ENCODE measurements at places on chromosomes 11 and 22. TPM values are rescaled to one million over a fixed set of nuclear protein-coding genes. Genes with fewer than 3 reads are reported as not detected.

DNA sequence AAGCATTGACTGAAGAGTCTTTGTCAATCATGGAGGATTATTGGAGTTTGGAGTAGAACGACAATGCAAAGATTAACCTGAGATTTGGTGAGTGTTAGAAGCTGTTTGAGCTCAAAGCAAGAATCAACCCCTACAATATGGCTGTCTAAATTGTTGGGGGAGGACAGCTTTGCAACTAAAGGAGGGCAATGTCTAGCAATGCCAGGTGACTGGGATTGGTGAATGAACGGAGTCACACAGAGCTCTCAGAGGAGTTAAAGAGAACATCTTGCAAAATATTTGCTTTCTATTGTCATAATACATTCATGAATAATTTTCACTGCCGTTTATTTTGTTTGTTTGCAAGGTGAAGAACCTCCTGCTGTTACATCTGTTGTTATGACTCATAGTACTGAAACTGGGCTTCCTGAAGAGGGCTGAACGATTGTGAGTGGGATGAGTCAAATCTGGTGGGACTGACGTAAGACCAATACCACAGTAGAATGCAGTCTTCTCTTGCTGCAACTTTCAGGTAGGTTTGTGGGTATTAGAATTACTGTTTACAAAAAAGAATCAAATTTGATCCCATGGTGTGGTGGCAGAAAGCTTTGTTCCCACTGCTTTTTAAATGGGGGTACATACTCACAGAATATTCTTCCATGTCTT, 281.9 kb downstream of the CADM1 start:
- peak; percentile 24 for DNase-seq

GRCh38 chr11:9653871-9654270, 10.0 kb upstream of the SWAP70 start:
- DNase-seq = no peak

GRCh38 chr11:10522921-10523320, 18.1 kb downstream of the RNF141 start:
- DNase-seq = no peak

- no peak for DNase-seq
Measured at GRCh38 chr11:11842421-11843008, 743 bp downstream of the USP47 start.

DNA sequence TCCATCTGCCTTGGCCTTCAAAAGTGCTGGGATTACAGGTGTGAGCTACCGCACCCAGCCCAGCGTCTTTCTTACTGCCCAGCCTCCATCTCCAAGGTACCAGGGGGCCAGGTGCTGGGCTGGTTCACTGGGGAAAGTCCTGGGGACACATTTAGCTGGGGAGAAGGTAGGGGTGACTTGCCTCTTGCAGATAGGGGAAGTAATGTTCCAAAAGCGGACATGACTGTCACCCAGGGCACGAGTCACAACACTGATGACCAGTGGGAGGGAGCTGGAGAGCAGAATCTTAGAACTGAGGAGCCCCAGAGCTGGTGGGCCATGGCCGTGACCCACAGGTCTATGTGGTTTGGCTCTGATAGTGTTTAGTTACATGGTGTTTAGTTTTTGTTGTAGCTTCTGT, 2.4 kb upstream of the SLC15A3 start:
- no peak for DNase-seq

GRCh38 chr11:104704888-104705287, 193.4 kb downstream of the CASP12 start:
- peak; percentile 3 for DNase-seq

DNA sequence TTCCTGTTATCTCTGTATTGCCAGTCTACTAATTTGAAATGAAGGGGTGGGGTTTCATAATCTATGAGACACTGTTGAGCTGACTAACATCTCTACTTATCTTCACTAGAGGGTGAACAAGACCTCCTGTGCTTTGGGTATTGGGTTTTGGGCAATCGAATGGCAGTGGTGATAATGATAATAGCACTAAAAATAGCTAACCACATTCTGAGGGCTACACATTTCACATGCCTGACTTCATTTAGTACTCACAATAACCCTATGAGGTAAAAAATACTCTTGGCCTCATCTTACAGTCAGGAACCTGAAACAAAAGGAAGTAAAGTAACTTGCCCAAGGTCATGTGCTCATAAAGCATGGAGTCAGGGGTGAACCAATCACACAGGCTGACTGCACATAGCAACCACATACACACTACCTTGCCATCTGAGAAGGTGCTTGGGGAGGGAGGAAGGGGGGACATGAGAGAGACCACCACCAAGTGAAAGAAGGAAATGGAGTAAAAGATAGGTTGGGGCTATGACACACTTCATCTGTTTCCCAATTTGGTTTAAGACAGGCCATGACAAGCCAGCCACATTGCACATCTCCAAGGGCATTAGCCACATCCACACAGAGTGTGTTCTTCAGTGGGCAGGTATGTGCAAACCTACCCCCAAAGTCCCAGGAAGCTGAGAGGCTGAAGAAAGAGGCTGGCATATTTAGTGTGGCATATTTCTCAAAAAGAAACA, 387.6 kb upstream of the DDI1 start:
- no peak for DNase-seq

DNA sequence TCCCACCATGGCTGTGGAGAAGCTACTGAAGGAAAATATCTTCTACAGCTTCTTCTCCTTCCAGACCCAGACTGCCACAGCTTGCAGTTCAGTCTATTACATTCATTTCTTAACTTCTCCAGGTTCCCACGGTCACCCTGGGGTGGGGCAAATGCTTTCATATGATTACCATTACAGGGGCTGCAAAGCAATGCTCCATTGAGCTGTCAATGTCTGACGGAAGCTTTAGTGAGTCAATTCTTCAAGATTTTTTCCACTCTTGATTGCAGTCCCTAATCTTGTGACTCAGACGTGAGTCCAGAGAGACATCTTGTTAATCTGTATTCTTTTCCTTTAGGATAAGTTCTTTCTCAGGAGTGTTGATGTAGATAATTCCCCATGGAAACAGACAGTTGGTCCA, 233.4 kb upstream of the DDI1 start:
- no peak for DNase-seq

DNA sequence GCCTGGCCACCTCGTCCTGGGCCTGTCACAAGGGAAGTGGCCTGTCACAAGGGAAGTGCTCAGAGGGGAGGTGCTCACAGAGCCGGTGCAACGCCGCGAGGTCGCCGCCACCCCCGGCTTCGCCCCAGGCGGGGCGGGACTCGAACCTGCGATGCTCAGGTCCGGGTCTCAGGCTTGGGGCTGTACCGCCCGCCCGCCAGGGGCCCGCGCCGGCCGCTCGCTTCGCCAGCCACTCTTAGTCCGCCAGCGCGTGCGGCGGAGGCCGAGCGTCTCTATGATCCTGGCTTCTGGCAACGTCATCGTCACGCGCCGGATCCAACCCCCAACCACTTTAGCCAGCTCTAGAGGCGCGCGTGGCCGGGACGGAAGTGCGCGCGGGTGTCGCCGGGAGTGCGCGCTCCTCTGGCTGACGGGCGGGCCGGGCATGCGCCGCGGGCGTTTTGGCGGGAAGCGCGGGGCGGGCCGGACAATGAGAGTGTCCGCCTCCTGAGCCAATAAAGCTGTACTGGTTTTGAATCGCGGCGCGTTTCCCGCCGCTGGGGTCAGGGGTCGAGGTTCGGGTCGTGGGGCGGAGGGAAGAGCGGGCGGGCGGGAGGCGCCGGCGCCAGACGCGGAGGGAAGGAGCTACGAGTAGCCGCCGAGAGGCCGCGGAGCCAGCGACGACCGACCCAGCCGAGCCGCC, at the start of gene TRMT2A:
TRMT2A (minus strand) TSS at position 276 of the 682 bp plus-strand sequence. CDS start 320 bp downstream, outside the sequence.
- peak; percentile 97 for DNase-seq

DNA sequence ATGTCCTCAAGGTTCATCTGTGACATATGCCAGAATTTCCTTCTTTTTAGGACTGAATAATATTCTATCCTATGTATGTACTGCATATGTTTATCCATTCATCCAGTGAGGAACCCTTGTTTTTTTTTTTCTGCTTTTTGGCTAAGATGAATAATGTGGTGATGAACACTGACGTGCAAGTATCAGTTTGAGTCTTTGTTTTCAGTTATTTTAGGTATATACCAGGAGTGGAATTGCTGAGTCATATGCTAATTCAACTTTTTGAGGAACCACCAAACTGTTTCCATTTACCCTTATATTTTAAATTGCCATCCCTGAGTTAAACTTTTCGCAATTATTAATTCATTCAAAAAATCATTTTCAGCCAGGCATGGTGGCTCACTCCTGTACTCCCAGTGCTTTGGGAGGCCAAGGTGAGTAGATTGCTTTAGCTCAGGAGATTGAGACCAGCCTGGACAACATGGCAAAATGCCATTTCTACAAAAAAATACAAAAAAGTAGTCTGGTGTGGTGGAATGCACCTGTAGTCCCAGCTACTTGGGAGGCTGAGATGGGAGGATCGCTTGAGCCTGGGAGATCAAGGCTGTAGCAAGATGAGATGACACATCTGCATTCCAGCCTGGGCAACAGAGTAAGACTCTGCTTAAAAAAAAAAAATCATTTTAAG, 64.2 kb downstream of the MICAL2 start:
- no peak for DNase-seq

DNA sequence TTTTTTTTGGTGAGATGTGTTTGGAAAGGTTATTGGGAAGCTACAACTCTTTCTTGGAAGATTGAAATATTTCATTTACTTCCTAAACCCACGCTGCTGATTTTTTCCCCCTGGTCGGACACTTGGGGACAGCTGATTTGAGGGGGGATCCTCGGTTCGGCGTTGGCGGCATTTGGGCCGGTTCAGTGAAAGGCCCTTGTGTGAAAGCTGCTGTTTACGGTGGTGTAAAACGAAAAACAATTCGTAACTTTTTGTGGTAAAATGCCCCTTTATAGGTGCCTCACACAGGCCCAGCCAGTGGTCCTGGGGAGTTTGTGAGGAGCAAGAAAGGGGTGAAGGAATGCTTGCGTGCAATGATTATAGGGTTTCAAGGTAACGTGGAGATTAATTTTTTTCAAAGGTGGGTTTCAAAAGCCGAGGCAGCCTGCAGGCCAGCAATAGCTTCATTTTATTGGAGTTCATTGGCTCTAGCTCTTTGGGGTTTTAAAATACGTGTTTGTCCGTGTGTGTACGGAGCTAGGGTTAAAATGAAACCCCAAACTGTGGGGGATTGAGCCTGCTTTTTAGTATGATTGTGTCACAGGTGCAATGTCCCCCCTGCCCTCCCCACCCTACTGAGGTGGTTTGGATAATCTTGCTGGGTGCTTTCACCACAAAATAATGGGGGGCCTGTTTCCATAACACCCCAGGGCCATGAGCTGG, 77.2 kb upstream of the PPARA start:
- no peak for DNase-seq

DNA sequence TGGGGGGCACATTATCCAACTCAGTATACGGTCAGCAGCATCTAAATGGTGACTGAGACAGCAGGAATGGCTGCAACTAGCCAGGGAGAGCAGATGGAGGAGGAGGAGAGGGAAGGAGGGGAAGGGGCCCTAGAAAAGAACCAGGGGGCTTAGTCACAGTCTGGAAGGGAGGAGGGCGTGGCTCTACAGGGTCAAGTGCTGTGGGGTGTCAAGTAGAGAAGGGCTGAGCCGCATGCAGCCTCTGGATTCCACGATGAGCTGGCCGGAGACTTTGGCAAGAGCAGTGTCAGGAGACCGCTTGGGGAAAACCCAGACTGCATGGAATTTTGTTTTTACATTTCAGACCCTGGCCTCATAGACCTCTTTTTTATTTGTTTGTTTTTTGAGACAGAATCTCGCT, 25.8 kb upstream of the PPFIA1 start:
- no peak for DNase-seq

GRCh38 chr11:14422052-14422813, 63.2 kb upstream of the RRAS2 start:
- DNase-seq = peak; percentile 98

DNA sequence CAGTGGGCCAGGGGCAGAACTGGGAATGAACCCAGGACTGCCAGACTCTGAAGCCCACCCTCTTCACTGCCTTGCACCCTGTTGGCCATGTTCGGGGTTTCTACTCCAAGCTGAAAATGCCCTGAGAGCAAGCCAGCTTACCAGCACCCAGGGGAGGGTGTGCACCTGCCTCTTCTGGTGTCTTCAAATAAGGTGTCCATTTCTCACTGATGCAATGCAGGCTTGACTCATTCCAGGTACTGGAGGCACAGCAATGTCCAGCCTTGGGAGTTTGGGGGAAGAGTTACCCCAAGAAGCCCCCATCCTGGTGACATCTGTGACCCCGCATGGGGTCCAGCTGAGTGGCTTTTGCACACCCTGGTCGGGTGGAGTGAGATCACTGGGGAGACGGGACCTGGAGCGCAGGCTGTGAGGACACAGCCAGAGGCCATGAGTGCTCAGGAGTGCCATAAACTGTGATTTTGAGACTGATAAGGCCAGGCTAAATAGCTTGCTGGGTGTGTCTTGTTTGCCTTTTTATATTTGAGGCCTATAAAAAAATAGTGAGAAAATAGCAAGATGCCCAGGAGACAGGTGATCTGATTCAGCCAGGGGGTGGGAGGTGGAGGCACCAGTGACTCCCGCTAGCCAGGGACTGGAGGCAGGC, 4.6 kb upstream of the CERK start:
- DNase-seq = no peak

GRCh38 chr11:67484847-67485311, 2.1 kb downstream of the AIP start:
- DNase-seq = no peak

- DNase-seq = no peak
Measured at GRCh38 chr11:121445071-121445768, 6.9 kb upstream of the SORL1 start.

- DNase-seq = peak; percentile 36
Measured at GRCh38 chr11:79087238-79087960, 353.4 kb downstream of the TENM4 start.

DNA sequence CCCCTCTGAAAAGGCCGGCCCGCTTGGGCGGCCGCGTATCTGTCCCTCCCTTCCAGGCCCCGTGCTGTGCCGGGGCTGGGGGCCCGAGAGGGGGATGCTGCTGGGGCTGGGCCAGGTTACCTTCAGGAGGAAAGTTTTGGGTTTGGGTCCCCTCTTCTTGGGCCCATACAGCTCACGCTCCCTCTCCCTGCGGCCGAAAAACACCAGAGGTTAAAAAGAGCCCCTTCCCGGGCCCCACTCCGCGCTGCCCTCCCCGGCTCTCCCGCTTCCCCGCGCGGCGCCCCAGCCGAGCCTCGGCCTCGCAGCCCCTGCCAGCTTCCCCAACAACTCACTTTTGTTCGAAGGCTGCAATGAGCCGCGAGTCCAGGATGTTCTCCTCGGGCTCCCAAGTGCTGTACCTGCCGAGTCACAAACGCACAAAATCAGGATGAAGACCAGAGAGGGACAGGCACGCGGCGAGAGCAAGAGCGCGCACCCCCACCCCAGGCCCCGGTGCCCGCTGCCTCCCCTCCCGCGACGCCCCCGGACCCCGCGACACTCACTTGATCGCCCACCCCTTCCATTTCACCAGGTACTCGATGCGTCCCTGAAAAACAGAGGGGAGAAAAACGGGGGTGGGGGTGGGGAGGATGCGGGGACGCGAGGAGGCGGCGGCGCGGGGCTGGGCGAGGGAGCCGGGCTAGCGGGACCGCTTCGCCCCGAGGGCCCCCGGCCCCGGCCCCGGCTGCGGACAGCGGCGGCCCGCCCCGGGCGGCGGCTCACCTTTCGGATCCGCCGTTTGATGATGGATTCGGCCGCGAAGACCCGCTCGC, 450 bp downstream of the CBX6 start:
- DNase-seq = no peak

Gene PGA3
- not detected for total RNA-seq

Gene CLMP
- total RNA-seq = 12.3 TPM
